Cardiac septum (tissue), 1 donor: ENCODE measurements at places on chromosomes 1 and 21. TPM values are rescaled to one million over a fixed set of nuclear protein-coding genes. Genes with fewer than 3 reads are reported as not detected.

Gene MX1
- 11.0 TPM for total RNA-seq

DNA sequence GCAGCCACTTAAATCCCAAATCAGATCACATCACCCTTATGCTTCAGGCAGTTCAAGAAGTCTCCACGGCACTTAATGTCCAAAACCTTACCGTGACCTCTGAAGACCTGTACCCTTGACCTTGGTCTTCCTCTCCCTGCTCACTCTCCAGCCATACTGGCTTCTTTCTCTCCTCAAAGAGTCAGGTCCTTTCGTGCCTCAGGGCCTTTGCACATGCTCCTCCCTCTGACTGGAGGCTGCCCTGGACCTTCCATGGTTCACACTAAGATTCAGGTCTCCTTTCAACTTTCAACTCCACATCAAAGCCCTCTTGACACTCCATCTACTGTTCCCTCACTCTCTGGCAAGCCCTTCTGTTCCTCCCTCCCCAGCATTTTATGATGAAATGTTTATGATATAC is 289.9 kb upstream of the VAMP3 start:
- DNase-seq = no peak

- no peak for DNase-seq
Measured at GRCh38 chr1:238811211-238811879, 575.0 kb upstream of the CHRM3 start.

DNA sequence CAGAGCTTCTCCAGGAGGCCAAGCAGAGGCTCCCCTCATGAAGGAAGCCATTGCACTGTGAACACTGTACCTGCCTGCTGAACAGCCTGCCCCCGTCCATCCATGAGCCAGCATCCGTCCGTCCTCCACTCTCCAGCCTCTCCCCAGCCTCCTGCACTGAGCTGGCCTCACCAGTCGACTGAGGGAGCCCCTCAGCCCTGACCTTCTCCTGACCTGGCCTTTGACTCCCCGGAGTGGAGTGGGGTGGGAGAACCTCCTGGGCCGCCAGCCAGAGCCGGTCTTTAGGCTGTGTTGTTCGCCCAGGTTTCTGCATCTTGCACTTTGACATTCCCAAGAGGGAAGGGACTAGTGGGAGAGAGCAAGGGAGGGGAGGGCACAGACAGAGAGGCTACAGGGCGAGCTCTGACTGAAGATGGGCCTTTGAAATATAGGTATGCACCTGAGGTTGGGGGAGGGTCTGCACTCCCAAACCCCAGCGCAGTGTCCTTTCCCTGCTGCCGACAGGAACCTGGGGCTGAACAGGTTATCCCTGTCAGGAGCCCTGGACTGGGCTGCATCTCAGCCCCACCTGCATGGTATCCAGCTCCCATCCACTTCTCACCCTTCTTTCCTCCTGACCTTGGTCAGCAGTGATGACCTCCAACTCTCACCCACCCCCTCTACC is 19.1 kb downstream of the CSF1 start:
- peak; percentile 54 for DNase-seq

DNA sequence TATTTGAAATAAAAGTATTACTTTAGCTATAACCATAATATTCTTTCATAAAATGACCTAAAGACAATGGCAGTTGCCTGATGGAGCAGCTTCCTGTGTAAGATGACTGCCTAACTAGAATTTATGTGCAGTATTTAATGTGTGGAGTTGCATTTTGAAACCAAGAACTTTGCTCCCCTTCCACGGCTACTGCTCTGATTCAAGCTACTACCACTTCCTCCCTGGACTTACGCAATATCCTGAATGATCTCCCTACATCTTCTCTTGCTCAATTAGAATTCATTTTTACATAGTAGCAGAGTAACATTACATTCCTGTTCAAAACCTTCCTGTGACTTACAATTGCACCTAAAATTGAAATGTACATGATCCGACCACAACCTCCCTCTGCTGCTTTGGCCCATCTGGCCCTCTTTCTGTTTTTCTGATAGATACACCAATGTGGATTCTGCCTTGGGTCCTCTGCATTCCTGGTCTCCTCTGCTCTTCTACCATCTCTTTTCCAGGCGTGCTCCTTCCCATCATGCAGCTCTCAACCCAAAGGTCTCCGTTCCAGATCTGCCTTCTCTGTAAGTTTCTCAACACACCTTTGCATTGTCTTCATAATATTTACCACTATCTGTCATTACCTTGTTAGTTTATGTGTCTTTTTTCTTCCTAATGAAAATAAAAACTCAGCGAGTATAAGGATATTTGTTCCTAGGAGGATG is 47.4 kb upstream of the USP25 start:
- DNase-seq = no peak

Gene ERG
- total RNA-seq = 15.5 TPM
